Smooth muscle cell of trachea (primary cell): ENCODE measurements at places on chromosomes 1 and 21. TPM values are rescaled to one million over a fixed set of nuclear protein-coding genes. Genes with fewer than 3 reads are reported as not detected.

Gene MARCKSL1
- total RNA-seq = 7.3 and 20.5 TPM in 2 replicates

Gene FYB2
- not detected in 2 replicates for total RNA-seq

Gene CSMD2
- total RNA-seq = 2.2 and 5.0 TPM in 2 replicates

Gene ZBTB8A
- total RNA-seq = 7.1 and 9.2 TPM in 2 replicates

Gene CD84
- not detected in 2 replicates for total RNA-seq

Gene TNNI3K
- total RNA-seq = 1.7 and 1.8 TPM in 2 replicates

Gene CDK18
- total RNA-seq = 1.3 TPM in 1 of 2 replicates, not detected in the other

Gene FCAMR
- not detected in 2 replicates for total RNA-seq

Gene FCGR3B
- total RNA-seq = not detected in 2 replicates

Gene PRDM16
- total RNA-seq = 1.5 and 4.8 TPM in 2 replicates

Gene ZNF669
- total RNA-seq = 8.3 and 10.5 TPM in 2 replicates

Gene DENND2D
- 3.3 and 22.7 TPM in 2 replicates for total RNA-seq

Gene HSD3B1
- total RNA-seq = not detected in 2 replicates

Gene ADGRB2
- total RNA-seq = 7.4 and 25.0 TPM in 2 replicates

Gene ATF3
- total RNA-seq = 5.8 and 12.6 TPM in 2 replicates

Gene TMEM183A
- 110 and 120 TPM in 2 replicates for total RNA-seq

Gene IL20
- not detected in 2 replicates for total RNA-seq

Gene RHOU
- 0.73 and 0.99 TPM in 2 replicates for total RNA-seq

Gene SPATC1L
- total RNA-seq = 12.2 and 14.6 TPM in 2 replicates

Gene AMY1B
- not detected in 2 replicates for total RNA-seq

Gene SOX13
- total RNA-seq = 2.6 and 3.8 TPM in 2 replicates

Gene CD1D
- 0.50 TPM in 1 of 2 replicates, not detected in the other for total RNA-seq

Gene OPTC
- total RNA-seq = not detected in 2 replicates

Gene TMCO2
- total RNA-seq = not detected in 2 replicates

Gene OTUD7B
- total RNA-seq = 19.6 and 20.8 TPM in 2 replicates
